ENCODE measurements at places on chromosomes 4 and X. TPM values are rescaled to one million over a fixed set of nuclear protein-coding genes. Genes with fewer than 3 reads are reported as not detected.

GRCh38 chr4:111127841-111128240, 505.0 kb upstream of the PITX2 start:
- no peak for DNase-seq

The LRIT3 gene
- 0.27 TPM for total RNA-seq

DNA sequence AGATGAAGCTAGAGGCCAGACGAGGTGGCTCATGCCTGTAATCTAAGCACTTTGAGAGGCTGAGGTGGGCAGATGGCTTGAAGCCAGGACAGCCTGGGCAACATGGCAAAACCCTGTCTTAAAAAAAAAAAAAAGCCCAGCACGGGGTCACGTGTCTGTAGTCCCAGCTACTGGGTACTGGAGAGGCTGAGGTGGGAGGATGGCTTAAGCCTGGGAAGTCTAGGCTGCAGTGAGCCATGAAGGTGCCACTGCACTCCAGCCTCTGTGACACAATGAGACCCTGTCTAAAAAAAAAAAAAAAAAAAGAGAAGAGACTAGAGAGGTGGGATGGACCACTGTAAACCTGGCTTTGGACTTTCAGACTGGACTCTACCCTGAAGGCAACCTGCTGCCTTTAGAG, 10.7 kb upstream of the LRBA start:
- no peak for DNase-seq

GRCh38 chr4:7857238-7857701, 82.4 kb downstream of the AFAP1 start:
- DNase-seq: no peak

DNA sequence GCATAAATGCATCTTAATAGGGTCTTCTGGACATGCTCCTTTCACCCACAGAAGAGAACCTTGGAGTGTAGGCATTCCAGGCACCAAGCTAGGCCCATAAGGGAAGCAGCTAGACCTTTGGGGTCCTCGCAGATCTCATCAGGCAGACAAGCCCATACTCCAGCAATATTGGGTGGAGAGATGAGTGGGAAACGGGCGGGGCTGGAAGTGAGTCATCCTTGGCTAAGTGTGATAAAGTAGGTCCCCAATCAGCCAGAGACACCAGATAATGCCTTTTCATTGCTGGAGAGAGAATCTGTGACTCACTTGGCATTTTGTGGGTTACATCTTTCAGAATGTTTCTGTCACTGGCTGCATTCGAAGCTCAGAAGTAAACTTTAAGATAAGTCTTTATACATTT, 133.3 kb upstream of the MBNL3 start:
- no peak for DNase-seq

GRCh38 chrX:131841496-131842437, 181.3 kb upstream of the STK26 start:
- DNase-seq: no peak

DNA sequence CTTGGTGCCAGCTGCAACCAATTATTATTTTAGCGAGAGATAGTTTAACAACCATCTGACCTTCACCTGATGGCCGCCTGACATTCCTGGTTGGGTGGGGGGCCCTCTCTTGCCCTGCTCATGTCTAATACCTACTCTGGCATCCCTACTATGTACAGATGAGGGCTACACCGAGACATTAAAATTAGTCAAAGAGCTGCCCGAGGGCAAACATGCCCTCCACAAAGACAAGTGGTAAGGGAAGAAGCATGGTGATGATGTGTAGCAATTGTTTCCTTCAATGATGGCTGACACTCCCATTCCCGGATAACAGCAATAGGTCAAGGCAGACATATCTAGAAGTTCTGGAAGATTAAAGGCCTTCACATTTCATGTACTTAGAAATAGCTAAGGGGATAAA, 49.6 kb downstream of the MAP7D3 start:
- no peak for DNase-seq

The AKAP14 gene
- 1.4 TPM for total RNA-seq

- DNase-seq: peak; percentile 61
Measured at GRCh38 chr4:7518871-7519637, 84.3 kb upstream of the PSAPL1 start.

GRCh38 chrX:70117738-70118137, 15.5 kb upstream of the IGBP1 start:
- DNase-seq: no peak

The SPANXA1 gene
- not detected for total RNA-seq

GRCh38 chr4:120692964-120693363, 229.6 kb downstream of the PRDM5 start:
- no peak for DNase-seq

The ABCD1 gene
- total RNA-seq: 97.8 TPM

The ARR3 gene
- not detected for total RNA-seq

- DNase-seq: no peak
Measured at GRCh38 chr4:22003878-22004277, 55.3 kb upstream of the KCNIP4 start.

The HNRNPDL gene
- 177 TPM for total RNA-seq

- DNase-seq: no peak
Measured at GRCh38 chrX:63934791-63935190, 149.8 kb upstream of the ARHGEF9 start.

GRCh38 chr4:114780205-114780604, 181.6 kb downstream of the UGT8 start:
- DNase-seq: no peak

DNA sequence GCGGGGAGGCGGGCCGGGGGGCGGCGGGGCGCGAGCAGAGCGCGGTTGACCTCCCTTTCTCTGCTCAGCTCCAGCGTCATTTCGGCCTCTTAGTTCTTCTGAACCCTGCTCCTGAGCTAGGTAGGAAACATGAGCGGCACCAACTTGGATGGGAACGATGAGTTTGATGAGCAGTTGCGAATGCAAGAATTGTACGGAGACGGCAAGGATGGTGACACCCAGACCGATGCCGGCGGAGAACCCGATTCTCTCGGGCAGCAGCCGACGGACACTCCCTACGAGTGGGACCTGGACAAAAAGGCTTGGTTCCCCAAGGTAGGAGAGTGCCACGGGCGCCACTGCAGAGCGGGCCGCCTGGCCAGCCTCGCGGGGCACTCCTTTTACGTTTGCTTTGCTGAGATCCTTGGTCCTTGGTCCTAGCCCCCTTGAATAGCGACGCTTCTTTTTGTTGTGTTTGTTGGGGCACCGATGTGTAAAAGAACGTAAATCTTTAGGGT, at the start of gene HTATSF1:
Gene HTATSF1, plus strand, starts transcription at position 37 of the 497 bp plus-strand sequence. Its CDS starts 93 bp downstream, at position 130.
- no peak for DNase-seq

The MAMLD1 gene
- 51.7 TPM for total RNA-seq

The MAML3 gene
- total RNA-seq: 15.0 TPM

GRCh38 chr4:145132511-145133098, 34.5 kb downstream of the ABCE1 start:
- DNase-seq: no peak

DNA sequence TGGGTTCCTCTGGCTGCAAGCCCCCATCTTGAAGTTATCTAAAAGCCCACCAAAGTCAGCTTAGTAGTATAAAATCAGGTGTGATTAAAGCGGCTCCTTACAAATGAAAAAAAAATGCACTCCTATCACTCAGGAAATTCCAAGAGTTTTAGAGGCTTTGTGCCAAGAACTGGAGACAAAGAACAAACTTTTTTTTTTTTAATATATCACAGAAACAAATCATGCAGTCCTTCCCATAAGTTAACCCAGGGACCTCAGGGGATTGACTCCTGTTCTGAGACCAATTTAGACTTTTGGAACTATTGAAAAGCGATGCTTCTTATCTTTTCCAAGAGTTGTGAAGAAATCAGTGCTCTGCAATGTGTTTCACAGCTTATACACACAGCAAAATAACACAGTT, 53.6 kb downstream of the HHIP start:
- no peak for DNase-seq
